ENCODE measurements at places on chromosomes 2 and 18.

GRCh38 chr2:156380117-156380645 lies 47.7 kb upstream of the NR4A2 start:
- no peak for DNase-seq

DNA sequence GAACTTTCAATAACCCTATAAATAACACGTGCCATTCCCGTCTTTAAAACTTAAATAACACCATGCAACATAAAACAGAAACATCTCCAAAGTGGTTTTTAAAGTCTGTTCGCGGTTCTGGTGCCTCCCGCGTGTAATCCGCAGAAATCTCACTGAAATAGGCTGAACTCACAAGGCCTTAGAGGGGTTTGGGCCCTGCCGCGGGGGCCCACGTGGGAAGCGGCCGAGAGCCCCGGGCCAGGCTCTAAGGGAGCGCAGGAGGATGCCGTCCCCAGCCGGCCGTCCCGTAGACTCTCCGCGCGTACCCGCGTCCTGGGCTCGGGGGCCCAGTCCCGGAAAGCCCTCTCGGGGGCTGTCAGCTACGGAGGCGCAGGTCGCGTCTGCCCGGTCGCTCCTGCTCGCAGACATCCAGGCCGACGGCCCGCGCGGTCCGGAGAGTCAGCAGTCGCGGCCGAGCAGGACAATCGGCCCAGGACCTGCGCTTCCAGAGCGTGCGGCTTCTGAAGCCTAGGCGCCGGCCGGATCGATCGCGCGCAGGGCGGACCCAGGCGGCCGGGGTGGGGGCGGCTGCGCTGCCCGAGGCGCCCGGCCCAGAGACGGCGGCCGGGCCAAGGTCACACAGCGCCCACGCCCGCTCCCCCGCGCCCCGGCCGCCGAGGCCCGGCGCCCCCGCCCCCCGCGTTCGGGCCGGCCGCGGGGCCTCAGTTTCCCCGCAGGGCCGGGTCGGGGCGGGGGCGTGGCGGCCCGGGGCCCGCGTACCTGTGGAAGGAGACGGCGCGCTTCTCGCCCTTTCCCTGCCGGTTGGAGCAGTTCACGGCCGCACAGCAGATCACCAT lies 558 bp downstream of the THAP4 start:
- peak; percentile 5 for DNase-seq

- peak; percentile 82 for DNase-seq
Observed at GRCh38 chr18:23131693-23132319, 3.5 kb upstream of the CABLES1 start.

DNA sequence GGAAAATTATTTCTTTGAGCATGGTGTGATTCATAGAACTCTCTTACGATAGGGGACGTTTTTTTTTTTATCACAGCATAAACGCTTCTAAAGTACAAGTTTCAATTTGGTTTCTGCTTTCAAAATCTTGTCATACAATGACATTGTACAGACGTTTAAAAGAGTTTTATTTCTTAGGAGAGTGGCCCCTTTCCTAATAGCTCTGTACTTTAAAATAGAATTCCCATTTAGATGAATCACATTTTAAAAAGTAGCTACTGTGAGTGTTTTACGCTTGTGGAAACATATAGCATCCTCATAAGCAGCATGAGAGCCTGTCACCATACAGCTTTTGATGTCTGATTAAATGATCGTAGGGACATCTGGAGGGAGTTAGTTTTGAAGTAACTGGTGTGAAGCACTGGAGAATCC lies 510.9 kb downstream of the PARD3B start:
- DNase-seq = no peak

DNA sequence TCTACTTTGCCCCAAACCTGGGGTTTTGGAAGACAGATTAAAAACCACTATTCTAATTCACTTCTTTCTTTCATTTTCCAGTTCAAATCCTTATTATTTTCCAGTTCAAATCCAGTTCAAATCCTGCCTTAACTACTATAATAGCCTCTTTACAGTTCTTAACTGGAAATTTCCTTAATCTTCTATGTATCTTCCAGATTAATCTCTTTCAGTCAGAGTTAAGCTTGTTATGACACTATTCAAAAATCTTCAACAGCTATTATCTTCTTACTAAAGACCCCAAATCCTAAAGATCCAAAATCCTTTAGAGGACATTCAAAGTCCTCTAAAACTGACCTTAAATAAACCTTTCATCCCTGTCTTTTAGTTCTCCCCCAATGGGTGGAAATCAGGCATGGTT lies 30.1 kb downstream of the EIF2AK3 start:
- no peak for DNase-seq

DNA sequence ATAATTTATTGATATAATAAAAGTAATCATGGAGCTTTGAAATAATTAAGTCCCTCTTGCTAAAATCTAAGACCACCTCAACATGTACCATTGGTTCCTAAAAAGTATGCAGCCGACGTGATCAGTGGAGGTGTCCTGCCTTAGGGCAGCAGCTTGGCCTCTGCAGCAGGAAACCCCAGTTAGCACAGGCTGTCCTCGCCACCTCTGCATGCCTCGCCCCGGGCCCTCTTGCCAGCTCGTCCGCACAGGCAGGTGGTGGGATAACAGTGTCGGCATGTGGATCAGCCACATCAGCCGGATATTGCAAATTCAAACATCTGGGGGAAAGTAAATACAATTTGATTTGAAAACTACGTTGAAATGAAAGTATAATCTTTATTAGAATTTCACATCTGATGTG lies 22.9 kb downstream of the COA5 start:
- no peak for DNase-seq

DNA sequence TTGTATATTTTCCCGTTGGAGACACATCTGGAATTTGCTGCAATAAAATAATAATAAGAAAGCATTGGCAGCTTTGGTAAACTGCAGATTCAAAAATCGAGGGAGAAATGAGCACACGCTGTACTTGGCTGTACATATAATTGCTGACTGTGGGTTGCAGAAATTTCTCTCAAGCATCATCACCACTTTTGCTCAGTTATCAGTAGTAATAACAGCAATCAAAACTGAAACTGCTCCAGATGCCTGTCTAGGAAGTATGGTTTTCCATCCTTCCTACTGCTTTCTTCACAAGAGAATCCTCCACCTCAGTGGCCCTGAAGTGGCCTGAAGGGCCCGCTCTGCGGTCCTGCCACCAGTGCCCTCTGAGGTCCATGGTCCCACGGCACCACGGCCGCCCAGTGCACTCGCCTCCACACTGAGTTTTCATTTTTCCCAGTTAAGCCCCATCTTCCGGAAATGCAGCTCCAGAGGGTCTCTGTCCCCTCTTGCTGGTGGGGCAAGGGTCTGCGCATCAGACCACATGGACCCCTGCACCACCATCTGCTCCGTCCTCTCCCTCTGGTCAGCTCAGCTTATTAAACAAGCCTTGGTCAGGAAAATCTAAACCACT lies 3.9 kb downstream of the DUSP28 start:
- no peak for DNase-seq

DNA sequence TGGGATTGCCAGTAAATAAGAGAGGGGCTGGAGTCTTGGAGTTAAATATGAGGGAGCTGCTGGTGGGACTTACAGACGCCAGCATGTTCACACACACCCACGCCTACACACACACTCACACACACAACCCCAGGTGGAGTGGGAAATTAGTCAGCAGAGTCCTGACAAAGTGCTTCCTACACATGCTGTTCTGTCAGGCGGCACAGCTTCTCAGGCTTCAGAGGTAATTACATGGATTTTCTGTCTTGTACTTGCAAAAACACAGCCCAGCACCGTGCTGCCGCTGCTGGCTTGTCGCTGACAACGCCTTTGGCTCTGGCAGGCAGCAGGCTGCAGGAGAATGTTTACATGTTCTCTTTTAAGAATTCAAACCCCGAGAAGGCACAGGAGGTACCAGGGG lies 1186.3 kb upstream of the CELF4 start:
- no peak for DNase-seq

GRCh38 chr2:159243529-159243928 lies 43.0 kb downstream of the WDSUB1 start:
- DNase-seq = no peak

DNA sequence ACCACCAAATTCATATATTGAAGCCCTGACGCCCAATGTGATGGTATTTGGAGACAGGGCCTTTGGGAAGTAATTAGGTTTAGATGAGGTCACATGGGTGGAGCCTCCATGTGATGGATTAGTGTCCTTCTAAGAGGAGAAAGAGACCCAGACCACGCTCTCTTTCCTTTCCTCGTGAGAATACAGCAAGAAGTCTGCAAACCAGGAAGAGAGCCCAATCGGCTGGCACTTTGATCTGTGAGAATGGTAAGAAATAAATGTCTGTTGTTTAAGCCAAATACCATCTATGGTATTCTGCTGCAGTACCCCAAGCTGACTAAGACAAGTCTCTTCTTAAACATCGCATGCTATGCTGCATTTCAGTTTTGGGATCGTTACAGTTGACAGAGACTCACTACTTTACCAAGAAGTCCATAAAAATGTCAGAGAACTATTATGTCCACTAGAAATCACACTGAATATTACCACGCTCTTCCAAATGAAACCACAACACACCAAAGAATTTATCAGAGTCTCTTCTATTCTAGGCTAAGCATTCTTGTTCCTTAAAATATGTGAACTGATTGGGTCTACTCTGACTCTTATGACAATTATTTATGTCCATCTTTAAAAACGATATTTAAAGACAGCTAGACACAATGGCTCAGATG lies 48.5 kb downstream of the LPIN2 start:
- DNase-seq = no peak

DNA sequence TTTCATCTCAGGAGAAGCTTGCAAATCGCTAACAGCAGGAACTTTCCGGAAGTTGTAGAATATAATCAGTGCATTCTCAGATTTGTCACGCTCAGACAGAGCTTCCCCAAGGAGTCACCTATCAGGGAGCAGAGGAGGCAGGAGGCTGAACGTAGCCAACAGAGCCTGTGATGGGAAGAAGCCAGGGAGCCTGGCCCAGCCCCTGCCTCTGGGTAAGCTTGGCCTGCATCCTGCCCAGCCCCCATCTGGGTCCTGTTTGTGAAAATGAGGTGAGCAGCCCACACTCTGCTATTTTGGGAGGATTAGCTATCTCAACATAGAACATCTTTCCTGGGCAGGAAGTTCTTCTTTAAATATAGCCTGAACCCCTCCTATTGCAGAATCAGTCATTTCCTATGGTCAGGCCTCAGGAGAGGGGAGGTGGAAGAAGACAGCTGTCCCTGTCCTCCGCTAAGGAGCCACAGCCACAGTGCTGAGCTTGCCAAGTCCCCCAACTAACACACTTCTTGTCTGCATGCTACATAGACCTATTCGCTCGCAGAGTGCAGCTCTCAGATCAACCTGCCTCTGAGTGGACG lies 19.2 kb upstream of the PKDCC start:
- DNase-seq = no peak

DNA sequence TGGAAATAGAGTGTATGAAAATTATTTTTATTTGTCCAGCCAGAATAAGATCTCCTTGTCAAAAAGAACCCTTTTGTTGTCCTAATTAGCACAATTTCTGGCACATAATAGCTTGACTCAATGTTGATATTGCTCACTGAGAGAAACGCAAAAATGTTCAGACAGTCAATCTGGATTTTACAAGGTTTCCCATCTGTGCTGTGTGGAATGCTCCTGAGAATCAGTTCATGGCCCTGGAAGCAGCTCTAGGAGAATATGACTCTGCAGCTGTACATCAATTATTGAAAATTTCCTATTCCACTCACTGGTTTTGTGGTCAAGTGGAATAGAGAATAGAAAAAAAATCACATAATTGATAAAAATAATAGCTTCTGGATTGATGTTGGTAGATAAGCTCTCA lies 1582.9 kb upstream of the NXPH2 start:
- no peak for DNase-seq

- DNase-seq = no peak
Observed at GRCh38 chr18:3960142-3960541, 495.0 kb downstream of the DLGAP1 start.

DNA sequence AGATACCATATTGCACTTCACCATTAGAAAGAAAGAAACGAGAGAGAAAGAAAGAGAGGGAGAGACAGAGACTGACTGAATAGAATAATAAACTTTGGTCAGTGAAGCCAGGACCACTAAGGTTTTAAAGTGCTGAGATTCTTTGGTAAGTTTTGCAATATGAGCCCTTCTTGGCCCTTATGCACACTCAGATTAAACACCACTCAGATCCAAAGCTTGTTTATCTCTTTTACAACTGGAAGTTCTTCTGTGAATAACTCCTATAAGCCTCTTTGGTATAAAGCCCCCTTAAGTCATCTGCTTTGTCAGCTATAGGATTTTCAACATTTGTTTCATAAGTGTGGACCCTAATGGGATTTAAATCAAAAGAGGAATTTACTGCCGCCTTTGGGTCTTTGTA lies 40.8 kb downstream of the PID1 start:
- DNase-seq = no peak

DNA sequence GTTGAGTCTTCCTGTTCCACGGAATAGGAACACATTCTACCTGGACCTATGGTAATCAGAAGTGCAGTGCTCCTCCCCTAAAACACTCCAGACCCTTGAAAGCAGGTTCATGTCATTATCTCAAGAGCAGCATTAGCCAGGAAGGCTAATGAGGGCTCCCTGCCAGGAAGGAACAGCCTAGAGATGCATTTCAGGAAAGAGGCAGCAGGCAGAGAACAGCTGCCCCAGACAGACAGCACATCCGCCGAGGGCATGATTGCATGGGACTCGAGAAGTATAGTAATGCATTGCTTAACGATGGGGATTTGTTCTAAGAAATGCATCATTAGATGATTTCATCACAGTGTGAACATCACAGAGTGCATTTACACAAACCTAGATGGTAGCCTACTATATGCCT lies 171.5 kb downstream of the ALK start:
- no peak for DNase-seq

DNA sequence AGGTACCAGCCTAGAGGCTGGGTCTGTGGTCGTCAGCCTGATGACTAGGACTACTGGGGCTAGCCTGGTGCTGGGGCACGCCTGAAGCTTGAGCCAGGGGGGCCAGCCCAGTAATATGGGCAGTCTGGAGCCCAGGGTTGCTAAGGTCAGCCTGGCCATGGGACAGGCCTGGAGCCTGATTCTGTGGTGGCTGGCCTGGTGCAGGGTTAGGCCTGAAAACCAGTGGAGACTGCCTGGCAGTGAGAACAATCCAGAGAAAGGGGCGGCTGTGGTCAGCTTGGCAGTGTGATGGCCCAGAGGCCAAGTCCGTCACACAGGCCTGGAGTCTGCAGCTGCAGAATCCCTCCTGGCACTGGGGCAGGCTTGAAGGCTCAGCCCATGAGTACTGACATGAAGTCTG lies 445.8 kb downstream of the SATB2 start:
- no peak for DNase-seq

GRCh38 chr2:239778861-239779558 lies 246.1 kb downstream of the NDUFA10 start:
- DNase-seq = no peak

- DNase-seq = no peak
Observed at GRCh38 chr18:48319801-48320638, 89.2 kb downstream of the ZBTB7C start.

- DNase-seq = no peak
Observed at GRCh38 chr2:232458051-232458660, 2.2 kb downstream of the ALPI start.

- DNase-seq = no peak
Observed at GRCh38 chr2:218434456-218434855, 15.5 kb downstream of the VIL1 start.

GRCh38 chr2:156907806-156908205 lies 349.7 kb upstream of the GALNT5 start:
- no peak for DNase-seq

Data from NCI-H446 (cell line).